Activated gamma-delta T cell treated with anti-CD3 and anti-CD28 coated beads, Interleukin-2, amount 50 U/mL, for 16 hours (primary cell): ENCODE measurements at places on chromosomes 12 and 14.

GRCh38 chr14:66540038-66540437 is 32.1 kb downstream of the GPHN start:
- DNase-seq: no peak

GRCh38 chr12:128920468-128920867 is 67.2 kb downstream of the GLT1D1 start:
- no peak for DNase-seq

GRCh38 chr14:86673523-86673969 is 1143.6 kb downstream of the FLRT2 start:
- no peak for DNase-seq

DNA sequence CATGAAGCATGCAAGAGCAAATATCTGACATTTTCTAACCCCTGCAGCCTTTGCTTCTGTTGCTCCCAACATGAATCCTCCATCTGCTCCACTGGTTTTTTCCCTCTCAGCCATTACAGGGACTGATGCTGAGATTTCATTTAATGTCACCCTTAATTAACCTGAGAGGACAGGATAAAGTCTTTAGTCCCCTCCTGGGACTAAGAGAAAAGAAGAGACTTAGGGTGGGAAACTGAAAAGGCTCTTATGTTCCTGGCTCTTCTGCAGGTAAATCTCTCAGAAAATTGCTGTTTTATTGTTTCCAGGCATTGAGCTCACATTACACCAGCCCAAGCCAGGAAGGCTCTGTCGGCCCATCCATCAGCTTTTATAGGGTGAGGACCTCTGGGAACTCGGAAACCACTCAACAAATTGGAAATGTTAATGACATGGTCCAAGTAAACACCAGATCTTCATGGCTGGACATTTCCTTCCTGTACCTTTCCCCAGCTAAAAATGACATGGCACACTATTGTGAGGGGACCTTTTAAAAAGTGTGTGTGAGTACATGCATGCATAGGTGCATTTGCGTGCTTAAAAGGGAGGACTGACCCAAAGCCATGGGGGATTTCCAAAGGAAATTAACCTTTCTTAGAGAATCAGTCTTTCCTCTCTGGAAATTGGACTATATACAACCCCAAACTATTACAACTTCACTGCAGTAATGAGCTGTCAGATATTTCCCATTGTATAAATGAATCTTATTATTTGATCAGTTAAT is 408.1 kb upstream of the TMTC1 start:
- DNase-seq: no peak

- no peak for DNase-seq
Observed at GRCh38 chr12:8471090-8471489, 15.3 kb downstream of the CLEC6A start.

DNA sequence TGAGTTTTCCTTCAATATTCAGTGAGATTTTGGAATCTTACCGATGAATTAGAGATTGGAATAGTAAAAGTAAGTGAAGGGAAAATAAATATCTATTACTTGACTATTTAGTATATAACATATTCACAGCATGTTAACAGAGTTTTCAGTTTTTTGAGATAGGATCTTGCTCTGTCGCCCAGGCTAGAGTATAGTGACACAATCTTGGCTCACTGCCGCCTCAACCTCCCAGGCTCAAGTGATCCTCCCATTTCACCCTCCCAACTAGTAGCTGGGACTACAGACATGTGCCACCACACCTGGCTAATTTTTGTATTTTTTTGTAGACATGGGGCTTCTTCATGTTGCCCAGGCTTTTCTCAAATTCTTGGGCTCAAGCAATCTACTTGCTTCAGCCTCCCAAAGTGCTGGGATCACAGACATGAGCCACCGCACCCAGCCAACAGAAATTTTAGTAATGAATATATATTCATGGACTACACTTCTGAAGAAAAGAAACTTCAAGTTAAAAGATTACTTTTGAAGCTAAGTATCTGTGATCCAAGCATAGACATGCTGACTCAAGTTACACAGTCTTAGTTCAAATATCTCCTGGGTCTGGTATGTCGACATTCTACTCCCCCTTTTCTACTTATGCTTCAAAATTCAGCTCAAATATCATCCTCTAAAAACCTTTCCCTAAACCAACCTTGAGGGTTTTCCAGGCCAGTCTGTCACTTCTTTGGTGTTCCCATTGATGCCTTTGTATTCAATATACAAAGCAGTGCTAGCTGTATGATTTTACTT is 13.8 kb downstream of the UBE2N start:
- DNase-seq: no peak

DNA sequence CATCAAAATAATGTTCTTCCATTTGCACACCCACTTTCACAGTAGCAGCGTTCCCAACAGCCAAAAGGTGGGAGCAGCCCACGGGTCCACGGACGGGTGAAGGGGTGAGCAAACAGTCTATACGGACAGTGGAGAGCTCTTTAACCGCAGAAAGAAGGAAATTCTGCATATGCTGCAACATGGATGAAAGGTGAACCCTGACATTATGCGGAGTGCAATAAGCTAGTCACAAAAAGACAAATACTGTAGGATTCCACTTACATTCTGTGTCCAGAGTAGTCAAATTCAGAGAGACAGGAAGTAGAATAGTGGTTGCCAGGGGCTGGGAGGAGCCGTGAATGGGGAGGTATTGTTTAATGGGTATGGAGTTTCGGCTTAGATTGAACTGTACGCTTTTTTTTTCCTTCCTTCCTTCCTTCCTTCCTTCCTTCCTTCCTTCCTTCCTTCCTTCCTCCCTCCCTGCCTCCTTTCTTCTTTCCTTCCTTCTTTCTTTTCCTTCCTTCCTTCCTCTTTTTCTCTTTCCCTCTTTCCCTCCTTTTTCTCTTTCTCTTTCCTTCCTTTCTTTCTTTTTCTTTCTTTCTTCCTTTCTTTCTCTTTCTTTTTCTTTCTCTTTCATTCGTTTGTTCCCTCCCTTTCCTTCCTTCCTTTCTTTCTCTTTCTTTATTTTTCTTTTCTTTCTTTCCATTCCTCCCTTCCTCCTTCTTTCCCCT is 15.8 kb upstream of the ANKRD9 start:
- no peak for DNase-seq

GRCh38 chr12:48165089-48165981 is 8.0 kb upstream of the ASB8 start:
- DNase-seq: peak; percentile 36

GRCh38 chr12:124963211-124963610 is 25.7 kb downstream of the DHX37 start:
- DNase-seq: no peak

DNA sequence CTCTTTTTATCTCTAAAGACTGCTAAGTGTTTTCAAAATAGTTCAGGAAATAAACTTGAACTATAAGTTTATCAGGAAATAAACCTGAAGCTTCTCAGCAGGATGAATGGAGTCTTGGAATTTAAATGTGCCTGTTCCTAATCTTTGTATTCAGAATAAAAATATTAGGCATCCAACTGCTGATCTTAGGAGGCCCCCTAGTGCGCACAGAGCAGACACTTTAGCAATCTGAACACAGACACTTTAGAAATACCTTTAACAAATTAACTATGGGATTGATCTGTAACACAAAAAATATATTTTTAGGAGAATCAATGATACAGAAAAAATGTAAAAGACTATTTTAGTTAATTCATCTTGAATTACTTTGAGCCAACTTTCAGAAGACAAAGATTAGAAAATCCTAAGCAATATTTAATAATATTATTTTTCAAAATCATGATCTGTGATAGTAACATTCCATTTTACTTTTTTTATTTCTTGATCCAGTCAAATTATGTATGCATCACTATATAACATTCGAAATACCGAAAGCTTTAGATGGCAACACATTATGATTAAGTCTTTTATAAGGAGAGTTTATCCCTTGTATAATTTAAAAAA is 80.9 kb downstream of the SLC41A2 start:
- DNase-seq: no peak

DNA sequence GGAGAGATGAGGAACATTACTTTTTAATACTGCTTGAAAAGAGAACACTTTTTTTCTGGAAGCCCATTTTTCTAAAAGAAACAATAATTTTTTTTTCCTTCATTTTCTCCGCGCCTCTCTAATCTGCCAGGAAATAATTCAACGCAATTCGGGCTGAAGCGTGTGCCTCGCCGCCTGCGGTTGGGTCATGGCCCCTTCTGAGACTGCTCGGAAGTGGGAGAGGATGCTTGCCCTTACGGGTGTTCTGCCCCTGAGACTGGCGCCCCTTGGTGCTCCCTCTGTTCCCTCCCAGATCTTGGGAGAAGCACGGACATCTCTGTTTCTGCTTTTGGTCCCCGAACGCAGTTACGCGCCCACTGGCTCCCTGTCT is 332 bp upstream of the TBC1D30 start:
- DNase-seq: no peak

GRCh38 chr12:20350026-20350425 is 18.3 kb upstream of the PDE3A start:
- no peak for DNase-seq

GRCh38 chr12:85564786-85565185 is 271.4 kb downstream of the RASSF9 start:
- no peak for DNase-seq

GRCh38 chr14:104510794-104511611 is 68.6 kb upstream of the C14orf180 start:
- DNase-seq: no peak

GRCh38 chr12:22282283-22282682 is 52.2 kb downstream of the ST8SIA1 start:
- no peak for DNase-seq

GRCh38 chr12:466762-467161 is 7.0 kb downstream of the B4GALNT3 start:
- DNase-seq: no peak

- DNase-seq: no peak
Observed at GRCh38 chr12:64731683-64732082, 27.5 kb downstream of the GNS start.

- no peak for DNase-seq
Observed at GRCh38 chr12:6222078-6222654, 22.0 kb downstream of the CD9 start.

DNA sequence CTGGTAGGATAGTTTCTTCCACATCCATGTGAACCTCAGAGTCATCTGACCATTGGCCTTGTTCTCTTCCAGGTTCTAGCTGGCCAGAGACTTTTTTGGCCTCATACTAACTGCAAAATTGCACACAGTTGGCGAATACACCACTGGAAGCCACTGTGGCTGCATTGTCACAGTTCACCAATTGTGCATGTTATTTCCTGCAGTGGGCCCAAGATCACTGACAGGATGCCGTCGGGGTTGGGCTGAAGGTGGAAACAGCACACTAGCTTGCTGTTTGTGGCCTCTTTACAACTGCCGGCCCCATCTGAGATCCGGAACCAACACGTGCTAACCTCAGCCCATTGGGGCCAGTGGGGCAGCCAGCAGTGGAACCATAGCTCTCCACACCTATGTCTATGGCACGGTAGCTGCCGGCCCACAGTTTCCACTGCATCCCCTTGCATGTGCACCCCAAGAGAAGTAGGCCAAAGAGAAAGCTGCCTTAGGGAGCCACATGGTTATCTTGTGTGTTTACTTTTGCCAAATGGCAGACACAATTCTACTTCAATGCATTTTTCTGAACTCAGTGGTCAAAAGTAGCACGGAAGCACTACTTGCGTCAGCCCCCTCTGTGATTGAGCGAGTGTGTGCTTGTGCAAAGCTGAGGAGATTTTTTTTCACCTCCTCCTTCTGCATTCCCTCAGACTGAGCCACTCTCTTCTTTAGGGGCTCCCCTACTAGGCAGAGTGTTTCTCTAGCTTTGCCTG is 464.0 kb downstream of the RAD51B start:
- peak; percentile 44 for DNase-seq

DNA sequence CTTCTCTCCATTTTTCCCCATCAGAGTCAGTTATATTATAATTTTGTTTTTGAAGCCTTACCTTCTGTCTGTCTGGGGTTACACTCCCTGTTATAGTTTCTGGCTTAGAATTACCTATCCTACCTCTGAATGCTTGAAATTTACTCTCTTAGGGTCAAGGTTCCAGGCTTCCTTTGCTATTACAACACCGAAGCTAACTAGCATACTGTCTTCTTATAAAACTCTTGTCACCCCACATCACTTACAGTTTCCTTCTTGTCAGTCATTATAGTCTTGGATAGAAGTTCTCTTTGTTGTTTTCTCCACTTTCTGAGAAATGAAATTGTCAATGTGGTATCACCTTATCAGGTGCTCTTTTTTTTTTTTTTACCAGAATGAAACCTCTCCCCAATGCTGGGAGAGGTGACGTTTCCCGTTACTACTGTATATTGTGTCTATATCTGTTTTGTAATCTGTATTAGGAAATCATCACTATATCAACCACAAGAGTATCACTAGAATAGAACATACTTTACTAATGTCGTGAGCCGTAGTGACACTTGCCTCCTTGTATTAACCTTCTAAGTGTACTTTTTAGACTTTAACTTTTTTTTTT is 69.2 kb upstream of the PSMA6 start:
- no peak for DNase-seq

GRCh38 chr14:71554323-71554722 is 377.9 kb upstream of the RGS6 start:
- no peak for DNase-seq

DNA sequence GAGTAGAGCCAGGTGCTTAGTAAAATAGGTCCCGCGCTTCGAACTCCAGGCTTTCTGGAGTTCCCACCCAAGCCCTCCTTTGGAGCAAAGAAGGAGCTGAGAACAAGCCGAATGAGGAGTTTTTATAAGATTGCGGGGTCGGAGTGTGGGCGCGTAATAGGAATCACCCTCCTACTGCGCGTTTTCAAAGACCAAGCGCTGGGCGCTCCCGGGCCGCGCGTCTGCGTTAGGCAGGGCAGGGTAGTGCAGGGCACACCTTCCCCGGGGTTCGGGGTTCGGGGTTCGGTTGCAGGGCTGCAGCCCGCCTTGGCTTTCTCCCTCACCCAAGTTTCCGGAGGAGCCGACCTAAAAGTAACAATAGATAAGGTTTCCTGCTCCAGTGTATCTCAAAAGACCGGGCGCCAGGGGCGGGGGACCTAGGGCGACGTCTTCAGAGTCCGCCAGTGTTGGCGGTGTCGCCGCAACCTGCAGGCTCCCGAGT is 3.6 kb downstream of the SSTR1 start:
- no peak for DNase-seq

- no peak for DNase-seq
Observed at GRCh38 chr12:120581998-120582397, 796 bp upstream of the POP5 start.

GRCh38 chr12:109436188-109436560 is 40.9 kb downstream of the KCTD10 start:
- DNase-seq: no peak

- no peak for DNase-seq
Observed at GRCh38 chr14:43855556-43855955, 651.5 kb downstream of the FSCB start.

DNA sequence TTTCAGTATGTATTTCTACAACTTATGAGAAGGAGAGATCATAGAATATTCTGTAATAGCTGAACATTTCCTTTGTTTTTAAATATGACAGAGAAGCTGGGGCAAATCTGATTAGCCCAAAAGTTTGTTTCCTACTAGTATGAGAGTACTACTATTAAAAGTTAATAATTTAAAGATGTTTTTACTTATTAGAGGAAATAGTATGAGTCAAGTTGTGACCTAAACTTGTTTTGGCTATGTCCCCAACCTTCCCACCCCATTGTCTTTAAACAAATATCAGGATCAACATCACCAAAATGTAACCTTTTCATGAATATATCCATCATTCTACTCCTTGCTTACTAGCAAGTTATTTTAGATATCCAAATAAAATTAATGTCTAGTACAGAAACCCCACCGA is 10.5 kb downstream of the GNPNAT1 start:
- DNase-seq: no peak
